ENCODE measurements at places on chromosomes 11 and 22. TPM values are rescaled to one million over a fixed set of nuclear protein-coding genes. Genes with fewer than 3 reads are reported as not detected.

- DNase-seq: no peak
These were observed 21.1 kb downstream of the KCTD17 start for GRCh38 chr22:37072673-37073072.

DNA sequence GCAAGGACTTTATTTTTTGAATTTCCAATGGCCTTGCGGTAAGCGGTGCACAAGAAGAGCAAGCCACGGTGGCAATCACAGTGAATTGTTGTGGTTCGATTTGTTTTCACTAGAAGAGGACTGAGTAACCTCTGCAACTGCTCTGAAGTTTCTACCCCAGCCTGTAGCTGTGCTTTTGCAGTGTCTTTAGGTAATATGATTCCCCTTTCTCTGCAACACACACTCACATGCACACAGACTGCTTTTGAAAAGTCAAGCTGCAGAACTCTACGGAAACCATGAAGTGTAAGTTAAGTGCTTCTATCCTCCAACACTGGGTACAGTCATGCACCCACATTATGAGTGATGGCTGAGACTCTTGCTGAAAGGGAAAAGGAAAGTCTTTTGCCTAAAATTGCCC lies 38.4 kb downstream of the CD44 start:
- no peak for DNase-seq

GRCh38 chr11:122717264-122717867 lies 61.8 kb downstream of the UBASH3B start:
- no peak for DNase-seq

RIMBP3C gene
- not detected for total RNA-seq

GRCh38 chr11:117910525-117910924 lies 18.7 kb downstream of the TMPRSS13 start:
- peak; percentile 62 for DNase-seq

OR10A2 gene
- not detected for total RNA-seq

MGAT3 gene
- total RNA-seq: 2.3 TPM

C22orf42 gene
- not detected for total RNA-seq

DNA sequence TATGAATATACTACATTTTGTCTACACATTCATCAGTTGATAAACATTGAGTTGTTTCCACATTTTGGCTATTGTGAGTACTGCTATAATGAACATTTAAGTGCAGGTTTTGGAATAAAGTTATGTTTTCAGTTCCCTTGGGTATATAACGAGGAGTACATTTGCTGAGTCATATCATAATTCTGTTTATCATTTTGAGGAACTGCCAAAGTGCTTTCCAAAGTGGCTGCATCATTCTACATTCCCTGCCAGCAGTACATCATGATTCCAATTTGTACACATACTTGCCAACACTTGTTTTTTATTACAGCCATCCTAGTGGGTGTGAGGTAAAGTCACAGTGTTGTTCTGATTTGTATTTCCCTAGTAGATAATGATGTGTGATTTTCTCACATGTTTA lies 1458.6 kb upstream of the TENM4 start:
- DNase-seq: no peak

DNA sequence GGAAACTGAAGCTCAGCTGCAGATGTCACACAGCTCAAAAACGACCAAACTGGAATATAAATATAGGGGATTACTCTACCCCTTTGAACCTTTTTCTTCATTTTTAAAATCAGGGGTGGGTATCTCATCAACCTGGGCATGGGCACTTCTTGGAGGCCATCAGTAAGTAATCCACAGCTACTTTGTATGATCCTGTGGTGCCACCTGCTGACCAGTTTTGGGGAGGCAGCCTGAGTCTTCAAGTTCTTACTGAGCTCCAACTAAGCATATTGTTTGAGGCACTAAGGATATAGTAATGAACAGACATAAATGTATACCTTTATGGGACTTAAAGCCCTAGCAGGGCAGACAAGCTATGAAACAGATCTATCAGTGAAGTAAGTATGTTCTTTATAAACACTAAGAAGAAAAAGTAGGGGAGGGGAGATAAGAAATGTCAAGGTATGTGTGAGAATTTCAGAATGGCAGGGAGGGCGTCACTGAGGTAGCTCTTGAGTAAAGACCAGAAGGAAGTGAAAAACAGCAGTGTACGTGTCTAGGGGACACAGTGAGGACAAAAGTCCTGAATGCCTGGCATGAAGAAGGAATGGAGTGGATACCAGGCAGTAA lies 18.4 kb downstream of the TUB start:
- DNase-seq: peak; percentile 91

- no peak for DNase-seq
These were observed 14.9 kb downstream of the ZNF74 start for GRCh38 chr22:20408891-20409290.

DNA sequence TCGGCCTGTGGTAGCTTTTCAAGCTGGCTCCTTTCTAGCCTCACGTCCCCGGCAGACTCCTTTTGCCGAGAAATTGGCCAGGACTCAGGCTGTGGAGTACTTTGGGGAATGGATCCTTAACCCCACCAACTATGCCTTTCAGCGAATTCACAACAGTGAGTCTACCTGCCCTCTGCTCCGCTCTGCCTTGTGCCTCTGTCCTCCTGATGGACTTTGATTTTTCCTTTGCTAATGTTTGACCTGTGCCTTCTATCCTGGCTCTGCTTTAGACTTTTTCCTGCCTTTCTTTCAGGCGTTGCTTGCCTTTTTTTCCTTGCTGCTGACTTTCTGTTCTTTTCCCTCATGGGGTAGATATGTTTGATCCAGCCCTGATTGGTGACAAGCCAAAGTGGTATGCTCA lies 12.5 kb downstream of the MADD start:
- DNase-seq: peak; percentile 22

GRCh38 chr11:28346209-28346608 lies 238.0 kb downstream of the METTL15 start:
- DNase-seq: no peak
